ENCODE measurements at places on chromosomes 7 and 10. TPM values are rescaled to one million over a fixed set of nuclear protein-coding genes. Genes with fewer than 3 reads are reported as not detected.

DNA sequence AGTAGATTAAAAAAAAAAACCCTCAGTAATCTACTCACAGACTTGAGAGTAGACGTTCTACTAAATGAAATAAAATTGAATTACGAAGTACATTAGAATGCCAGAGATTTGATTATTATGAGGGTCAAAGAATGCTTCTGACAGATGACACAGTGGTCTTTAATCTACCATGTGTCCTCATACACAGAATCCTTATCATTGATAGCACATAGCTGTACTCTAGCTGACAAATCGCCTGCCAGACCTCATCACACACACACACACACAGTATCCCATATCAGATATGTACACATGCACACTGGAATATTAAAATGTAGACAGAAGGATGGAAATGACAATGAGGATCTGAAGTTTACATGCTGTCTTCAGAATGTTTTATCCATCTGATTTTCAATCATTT is 104.6 kb downstream of the SORCS1 start:
- DNase-seq = no peak

DNA sequence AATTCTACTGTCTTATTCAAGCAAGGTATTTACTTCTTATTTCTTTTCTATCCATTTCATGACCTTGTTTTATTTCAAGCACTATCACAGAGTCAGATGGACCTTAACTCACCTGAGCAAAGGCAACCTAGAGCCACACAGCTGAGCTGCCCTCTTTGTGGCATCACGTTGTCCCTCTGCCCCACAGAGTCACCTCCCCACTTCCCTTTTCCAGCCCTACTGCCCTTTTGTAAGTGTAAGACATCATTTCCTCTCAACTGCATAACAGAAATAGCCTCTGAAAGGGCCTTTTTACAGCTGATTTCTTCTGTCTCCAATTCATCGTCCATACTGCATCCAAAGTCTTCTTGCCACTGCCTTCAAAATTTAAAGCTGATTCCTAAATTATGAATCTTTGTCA is 946.0 kb downstream of the NRG3 start:
- DNase-seq = no peak

DNA sequence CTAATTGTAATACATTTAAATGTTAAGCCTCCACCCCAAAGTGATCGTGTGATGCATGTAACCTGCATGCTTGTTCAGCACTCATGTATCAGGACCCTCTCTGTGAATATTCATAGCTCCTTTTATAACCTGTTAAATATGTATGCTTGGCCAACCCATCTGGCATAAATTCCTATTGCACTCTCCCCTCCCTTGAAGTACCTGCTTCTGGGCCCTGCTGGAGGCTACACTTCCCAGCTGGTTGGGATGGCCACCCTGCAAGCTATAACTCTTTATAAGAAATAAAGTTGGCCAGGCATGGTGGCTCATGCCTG is 149.7 kb downstream of the SH2D4B start:
- DNase-seq = no peak

DNA sequence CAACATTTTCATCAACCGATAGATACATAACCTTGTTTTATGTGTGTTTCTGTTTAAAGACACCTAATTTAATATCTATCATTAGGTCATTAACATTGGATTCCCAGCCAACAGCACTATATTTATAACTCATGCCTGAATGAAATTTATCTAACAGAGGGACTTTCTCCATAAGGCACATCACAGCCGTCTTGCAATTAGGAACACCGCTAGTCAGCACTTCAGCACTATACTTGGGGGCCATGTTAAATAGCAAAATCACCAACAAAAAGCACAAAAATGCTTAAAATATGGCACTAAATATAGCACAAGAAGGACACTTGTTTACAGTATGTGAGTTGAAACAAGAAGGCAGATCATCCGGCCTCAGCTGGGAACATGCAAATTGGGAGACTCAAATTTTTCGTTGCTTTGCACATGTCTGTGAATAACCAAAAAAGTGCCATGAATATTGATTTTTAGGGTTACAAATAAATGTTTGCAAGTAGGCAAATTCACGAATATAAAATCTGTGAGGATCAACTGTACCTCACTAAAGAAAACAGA is 51.0 kb downstream of the TLL2 start:
- no peak for DNase-seq

DNA sequence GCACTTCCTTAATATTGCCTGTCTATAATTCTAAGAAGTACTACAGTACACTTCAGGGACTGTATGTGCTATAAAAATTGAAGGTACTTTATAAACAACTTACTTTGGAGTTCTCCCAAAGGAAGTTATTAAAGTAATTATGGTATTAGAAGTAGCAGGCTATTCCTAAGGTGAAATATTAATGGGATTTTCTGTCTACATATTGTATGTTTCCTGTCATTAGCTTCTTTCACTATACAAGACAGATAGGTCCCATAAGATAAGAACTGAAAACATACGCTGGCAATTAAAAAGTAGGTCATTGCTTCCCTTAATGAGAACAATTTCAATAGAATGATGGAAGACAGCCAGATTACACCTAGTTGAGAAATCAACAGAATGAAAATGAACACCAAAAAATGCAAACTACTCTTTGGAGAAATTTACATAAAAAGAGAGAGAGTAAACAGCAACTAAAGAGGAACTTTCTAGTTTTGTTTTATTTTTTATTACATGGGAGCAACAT is 147.0 kb downstream of the HBP1 start:
- no peak for DNase-seq

GRCh38 chr10:11335881-11336430 is 275.5 kb downstream of the USP6NL start:
- DNase-seq = no peak

DNA sequence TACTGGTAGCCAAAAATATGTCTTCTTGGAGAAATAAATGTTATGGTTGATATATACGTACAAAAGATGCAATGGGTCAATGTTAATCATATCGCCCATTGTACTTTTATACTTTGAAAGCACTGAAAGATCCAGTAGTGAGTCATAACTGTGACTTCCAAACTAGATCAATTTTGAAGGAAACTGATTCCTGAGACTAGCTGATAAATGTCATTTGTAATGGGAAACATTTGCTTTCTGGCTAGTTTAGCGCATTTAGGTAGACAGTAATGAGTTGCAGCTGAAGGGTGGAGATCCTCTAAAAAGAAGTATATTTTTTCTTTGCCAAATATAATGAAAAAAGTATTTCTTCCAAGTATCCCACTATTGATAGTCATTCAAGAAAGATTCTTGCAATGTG is 53.5 kb upstream of the ARHGAP21 start:
- no peak for DNase-seq

GRCh38 chr7:112752576-112752975 is 37.6 kb downstream of the TMEM168 start:
- no peak for DNase-seq

DNA sequence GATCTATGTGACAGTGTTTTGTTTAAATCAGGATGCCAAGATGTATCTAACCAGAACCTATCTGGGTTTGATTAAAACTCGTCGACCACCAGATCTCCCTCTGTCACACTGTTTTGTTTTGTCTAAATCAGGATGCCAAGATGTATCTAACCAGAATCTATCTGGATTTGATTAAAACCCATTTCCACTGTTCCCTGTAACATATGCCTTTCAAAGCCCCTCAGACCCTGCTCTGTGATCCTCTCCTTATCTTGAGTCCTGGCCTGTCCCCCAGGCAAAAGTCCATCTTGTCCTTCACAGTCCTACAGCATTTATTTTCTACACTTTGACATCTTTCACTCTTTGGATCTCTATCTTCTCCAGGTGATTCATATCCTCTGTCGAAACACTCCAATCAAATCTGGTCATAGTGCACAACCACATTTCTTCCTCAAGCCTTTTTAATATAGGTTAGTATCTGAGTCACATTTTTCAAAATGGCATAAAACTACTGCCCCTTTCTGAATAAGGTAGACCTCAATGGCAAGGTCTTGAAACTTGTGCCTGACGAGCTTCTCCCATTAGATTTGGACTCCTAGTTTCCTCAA is 32.5 kb downstream of the ERLIN1 start:
- no peak for DNase-seq

- no peak for DNase-seq
Measured at GRCh38 chr7:6532516-6532915, 18.7 kb downstream of the GRID2IP start.

DNA sequence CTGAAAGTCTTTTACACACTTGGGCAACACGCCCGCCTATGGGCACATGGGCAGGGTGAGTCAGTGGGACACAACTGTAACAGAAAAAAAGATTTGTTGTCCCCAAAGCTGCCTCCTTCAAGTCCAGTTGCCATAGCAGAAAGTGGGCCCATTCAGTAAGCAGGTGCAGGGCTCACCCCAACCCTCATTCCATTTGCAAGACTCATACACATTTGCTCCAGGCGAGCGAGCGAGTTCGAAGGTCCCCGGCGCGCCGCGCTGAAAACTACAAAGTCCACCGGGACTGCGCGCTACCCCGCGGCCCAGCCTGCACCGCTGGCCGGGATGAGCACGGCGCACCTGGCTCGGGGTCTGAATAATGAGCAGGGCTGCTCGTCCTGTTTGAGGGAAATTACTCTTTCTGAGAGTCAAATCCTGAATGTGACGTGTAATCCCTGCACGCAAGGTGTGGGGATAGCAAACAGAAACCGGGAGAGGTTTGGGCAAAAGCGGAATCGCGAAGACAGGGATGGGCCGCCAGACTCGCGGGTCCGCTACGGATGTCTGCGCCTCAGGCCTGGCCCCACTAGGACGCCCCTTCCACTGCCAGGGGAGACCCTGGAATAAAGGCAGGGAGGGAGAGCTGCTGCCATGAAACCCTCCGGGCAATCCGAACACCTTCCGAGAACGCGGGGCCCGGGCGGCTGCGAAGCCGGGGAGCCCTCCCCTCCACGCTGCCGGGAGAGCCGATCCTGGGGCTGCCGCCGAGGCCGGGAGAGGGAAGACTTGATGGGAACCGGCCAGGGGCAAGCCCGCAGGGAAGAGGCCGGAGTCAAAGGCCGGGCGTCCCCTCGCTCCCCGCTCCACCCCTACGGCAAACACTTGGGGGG is 982 bp downstream of the COBL start:
- DNase-seq = peak; percentile 29

- DNase-seq = no peak
Measured at GRCh38 chr7:44259547-44260457, 59.0 kb downstream of the YKT6 start.

DNA sequence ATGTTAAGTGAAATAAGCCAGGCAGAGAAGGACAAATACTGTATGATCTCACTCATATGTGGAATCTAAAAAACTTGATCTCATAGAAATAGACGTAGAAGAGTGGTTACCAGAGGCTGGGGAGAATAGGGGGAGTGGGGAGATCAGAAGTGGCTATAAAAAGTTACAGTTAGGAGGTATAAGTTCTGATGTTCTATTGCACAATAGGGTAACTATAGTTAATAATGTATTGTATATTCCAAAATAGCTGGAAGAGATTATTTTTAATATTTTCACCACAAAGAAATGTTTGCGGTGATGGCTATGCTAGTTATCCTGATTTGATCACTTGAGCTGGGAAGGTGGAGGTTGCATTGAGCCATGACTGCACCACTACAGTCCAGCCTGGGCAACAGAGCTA is 53.8 kb downstream of the SLC18A2 start:
- no peak for DNase-seq

DNA sequence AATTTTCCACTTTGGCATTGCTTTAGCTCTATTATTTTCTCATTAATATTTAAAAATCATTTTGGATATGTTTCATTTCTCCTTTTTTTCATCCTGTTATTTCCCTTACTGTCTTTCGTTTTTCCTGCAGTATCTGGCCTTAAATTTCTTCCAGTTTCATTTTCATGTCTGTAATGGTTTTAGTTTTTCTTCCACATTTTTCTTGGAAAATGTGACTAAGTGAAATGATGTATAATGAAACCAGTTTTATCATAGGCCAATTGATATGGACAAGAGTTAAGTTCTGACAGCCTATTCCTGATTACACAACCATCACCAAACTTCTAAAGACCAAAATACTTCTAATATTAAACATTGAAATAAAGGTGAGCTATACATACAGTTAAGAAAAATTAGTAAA is 158.5 kb downstream of the LHFPL3 start:
- no peak for DNase-seq

GRCh38 chr10:11440250-11441150 is 170.9 kb downstream of the USP6NL start:
- DNase-seq = no peak

DNA sequence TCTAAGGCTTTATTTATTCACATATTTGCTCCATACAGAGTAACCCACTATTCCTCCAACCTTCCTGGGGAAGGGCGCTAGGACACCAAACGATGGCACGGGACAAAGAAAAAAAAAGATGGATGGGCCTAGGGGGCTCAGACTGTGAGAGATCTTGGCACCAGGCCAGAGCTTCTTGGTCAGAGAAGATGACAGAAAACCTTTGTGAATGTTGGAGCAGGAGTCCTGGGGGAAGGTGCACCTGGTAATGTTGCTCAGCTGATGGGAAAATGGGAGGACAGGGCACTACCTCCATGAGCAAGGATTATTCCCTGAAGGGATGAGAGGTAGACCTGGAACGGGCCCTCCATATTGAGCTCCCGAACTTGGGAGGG is 1.4 kb upstream of the SH3PXD2A start:
- DNase-seq = no peak

DNA sequence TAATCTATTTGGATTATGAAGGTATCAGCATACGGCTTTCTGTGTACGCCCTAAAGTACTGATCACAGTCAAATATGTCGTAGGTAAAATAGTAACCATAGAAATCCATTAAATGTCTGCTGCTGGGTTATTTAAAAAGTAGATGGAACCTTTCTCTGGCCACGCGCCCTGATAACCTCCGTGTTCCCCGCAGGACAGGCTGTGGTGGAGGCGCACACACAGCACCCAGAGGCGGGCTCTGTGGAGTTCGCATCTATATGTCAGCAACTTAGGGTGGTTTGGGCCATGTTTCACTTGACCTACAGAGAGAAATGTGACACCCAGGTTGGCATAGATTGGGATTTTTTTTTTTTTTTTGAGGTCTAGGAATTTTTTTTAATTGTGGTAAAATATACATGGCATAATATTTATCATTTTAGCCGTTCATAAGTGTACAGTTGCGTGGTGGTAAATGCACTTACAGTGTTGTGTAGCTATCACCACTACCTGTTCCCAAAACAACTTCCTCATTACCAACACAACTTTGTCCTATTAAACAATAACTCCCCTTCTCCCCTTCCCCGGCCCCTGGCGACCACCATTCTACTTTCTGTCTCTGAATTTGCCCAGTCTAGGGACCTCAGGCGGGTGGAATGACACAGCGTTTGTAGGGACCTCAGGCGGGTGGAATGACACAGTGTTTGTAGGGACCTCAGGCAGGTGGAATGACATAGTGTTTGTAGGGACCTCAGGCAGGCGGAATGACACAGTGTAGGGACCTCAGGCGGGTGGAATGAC is 15.4 kb downstream of the PPP2R2D start:
- no peak for DNase-seq

GRCh38 chr10:78974617-78975317 is 94.0 kb upstream of the ZMIZ1 start:
- DNase-seq = peak; percentile 35

AKR1D1 gene
- total RNA-seq = 5.4 TPM

ZNF239 gene
- total RNA-seq = 12.3 TPM

PCLO gene
- total RNA-seq = 11.9 TPM

ERVW-1 gene
- not detected for total RNA-seq

ZNF655 gene
- total RNA-seq = 70.9 TPM

PPP1R3A gene
- not detected for total RNA-seq

NPC1L1 gene
- total RNA-seq = 21.2 TPM

CXCL12 gene
- total RNA-seq = 4.2 TPM

TEX47 gene
- not detected for total RNA-seq

SEMA4G gene
- 57.1 TPM for total RNA-seq

PIK3AP1 gene
- total RNA-seq = 40.0 TPM
